Testis (tissue), 5 donors: ENCODE measurements at places on chromosomes 5 and 9.

DNA sequence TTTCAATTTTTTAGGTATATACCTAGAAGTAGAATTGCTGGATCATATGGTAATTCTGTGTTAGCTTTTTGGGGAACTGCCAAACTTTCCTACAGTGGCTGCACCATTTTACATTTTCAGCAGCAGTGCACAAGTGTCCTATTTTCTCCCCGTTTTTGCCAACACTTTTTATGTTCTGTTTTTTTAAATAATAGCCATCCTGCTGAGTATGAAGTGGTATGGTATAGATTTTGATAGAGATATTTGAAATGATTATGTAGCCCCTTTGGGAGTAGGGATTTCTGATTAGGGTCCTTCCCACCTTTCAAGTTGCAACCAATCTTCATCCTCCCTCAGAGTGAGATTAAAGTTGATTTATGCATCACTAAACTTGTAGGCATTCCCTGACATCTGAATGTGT, 76.5 kb downstream of the ARHGEF28 start:
- no peak for DNase-seq

- DNase-seq, result no peak
Observed at GRCh38 chr5:164306662-164307061, 801.2 kb downstream of the MAT2B start.

- DNase-seq, result no peak
Observed at GRCh38 chr9:105282870-105283621, 38.6 kb downstream of the SLC44A1 start.

GRCh38 chr9:124349675-124350493, 65.4 kb downstream of the PSMB7 start:
- no peak for DNase-seq

DNA sequence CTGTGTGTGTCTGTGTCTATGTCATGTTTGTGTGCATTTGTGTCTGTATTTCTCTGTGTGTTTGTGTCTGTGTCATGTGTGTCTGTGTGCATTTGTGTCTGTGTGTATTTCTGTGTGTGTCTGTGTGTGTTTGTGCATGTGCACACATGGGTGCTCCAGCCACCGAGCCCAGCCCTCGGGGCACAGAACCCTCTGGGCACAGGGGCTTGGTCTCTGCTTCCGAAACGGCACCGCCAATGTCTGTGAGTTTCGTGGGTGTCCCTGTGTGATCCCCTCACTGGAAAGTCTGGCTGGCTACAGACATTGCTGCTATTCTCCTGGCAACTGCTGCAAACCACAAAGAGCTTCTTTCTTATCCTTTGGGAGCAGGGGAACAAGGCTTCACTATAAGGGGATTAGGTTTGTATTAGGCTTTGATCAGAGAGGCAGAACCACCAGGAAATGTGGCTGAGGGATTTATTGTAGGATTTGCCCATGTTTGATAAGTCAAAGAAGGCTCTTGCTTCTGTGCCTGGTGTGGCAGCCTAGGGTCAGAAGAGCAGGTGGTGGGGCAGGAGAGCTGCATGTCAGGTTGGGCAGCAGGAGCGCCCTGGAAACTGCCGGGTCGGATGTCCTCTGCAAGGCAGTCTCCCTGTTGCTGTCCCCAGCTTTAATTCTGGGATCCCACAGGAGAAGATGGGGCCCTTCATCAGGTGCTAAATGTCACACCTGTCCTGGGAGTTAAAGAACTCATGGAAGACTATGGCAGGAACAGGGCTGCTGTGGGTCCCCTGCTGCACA, 39.6 kb upstream of the FCN1 start:
- DNase-seq, result no peak
